Activated CD4-positive, CD25-positive, alpha-beta regulatory T cell treated with anti-CD3 and anti-CD28 coated beads, Interleukin-2, amount 50 U/mL, for 72 hours (primary cell): ENCODE measurements at places on chromosomes 1 and 21.

- no peak for DNase-seq
Observed at GRCh38 chr1:161238039-161238473, at the start of gene NR1I3. Gene NR1I3, minus strand, starts transcription at chr1:161238203. Its CDS starts 1,638 bp downstream, at chr1:161236565.

- no peak for DNase-seq
Observed at GRCh38 chr1:155889566-155889965, 21.6 kb downstream of the RIT1 start.

- no peak for DNase-seq
Observed at GRCh38 chr21:15521644-15522001, 208.2 kb upstream of the USP25 start.

DNA sequence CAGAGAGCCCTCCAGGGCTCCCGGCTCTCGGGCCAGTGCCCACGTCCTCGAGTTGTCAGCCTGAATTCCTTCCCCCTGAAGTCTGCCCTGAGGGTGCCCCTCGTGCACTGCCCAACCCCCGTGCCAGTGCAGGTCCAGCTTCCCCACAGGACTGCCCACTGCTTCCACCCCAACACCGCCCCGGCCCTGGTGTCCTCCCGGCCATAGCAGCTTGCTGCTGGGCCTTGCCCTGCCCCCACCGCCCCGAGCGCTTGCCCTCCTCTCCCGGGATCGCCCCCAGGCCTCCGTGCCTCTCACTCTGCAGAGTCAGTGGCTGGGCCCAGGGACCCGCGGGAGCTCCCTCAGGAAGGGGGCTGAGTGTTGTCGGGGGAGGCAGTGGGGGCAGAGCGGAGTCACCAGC is 24.1 kb upstream of the ARHGEF16 start:
- DNase-seq, result no peak

DNA sequence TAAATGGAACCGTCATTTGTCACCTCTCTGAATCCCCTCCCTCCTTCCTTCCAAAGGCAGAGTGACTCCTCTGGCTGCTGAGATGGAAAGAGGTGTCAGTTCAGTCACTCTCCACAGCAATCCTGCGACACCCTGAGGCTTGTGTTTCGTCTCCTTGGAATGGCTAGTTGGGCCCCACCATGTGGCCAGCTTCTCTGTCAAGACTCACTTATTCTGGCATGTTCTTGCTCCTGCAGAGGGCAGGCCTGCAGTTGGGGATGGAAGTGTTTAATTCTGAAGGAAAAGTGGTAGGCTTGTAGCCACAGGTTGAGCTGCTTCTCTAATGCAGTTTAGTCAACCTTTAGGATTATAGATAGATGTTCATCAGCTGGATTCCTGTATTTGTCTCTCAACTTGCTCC is 149.6 kb downstream of the LMO4 start:
- no peak for DNase-seq

DNA sequence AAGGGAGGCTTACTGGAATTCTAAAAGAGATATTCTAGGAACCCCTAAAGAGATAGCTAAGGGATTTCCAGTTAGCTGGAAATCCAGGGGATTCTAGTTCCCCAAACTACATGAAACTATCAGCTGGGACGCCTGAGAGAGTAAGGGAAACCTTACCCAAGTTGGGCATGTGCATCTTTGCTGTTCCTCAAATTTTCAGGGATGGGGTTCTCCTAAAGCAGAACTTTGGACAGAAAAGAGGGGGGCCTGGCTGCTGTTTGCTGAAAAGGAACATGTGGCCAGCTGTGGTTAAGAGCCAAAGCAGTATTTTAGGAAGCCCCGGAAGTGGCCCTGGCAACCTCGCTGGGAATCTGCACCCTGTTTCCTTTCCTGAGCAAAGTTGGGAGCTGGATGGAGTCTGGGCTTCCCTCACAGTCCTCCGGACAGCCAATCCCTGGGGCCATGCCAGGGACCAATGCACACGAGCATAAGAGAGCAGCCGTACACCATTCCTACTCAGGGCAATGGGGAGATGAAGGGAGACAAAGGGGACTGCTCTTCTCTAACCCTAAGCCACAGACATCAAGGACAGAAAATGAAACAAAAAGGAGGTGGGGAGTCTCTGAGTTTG is 154.3 kb downstream of the PLXNA2 start:
- DNase-seq, result no peak

DNA sequence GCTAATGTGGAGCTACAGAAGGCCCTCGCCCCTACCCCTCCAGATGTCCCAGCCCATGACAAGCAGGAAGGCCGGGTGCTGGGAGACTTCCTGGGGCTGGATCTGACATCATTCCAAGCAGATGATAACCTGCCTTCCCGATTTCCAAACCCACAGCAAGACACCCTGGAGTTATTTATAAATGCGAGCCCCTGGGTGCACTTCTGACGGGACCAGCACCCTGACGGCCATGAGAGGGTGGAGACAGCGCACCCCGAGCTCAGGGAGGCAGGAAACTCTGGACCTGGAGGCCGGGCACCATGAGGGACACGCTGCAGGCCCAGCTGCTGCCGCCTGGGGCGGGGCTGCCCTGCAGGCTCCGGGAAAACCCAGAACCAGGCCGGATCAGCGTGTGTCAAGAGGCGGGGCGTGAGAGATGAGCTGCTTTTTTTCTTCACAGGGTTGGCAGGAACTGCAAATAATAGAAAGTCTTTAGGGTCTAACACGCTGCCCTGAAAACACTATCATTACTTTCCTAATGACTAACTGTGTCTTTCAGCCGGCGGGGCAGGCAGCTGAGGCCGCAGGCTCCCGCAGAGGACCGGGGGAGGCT is 2.5 kb upstream of the PCBP3 start:
- no peak for DNase-seq

DNA sequence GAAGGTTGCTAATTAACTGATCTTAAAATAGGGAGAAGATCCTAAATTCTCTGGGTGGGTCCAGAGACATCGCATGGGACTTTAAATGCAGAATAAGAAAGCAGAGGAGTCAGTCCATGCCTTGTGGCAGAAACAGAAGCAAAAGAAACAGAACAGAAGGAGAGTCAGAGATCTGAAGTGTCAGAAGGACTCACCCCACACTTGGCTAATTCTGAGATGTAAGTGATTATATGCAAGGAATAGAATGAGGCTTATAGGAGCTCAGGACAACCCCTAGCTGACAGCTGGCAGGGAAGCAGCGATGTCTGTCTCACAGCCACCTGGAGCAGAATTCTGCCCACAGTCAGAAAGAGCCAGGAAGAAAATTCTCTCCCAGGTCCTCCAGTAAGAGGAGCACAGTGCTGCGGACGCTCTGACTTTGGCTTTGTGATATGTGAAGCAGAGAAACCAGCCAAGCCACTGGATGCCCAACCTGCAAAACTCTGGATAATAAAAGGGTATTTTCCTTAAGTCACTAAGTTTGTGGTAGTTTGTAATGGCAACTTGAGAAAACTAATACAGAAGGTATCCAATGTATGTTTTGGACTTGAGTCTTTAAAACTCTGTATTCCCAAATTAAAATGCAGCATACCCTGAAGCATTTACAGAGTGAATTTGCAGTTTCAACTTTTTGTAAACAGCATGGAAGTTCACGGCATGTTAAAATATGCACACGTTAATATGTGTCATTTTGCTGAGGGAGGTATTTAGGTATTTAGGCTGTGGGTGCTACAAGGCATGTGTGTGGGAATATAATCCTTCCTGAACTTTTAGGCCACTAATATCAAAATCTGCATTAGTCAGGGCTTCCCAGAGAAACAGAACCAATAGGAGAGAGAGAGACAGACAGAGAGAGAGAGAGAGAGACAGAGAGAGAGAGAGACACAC is 388.5 kb downstream of the PCP4 start:
- DNase-seq, result no peak

- no peak for DNase-seq
Observed at GRCh38 chr1:247290576-247290975, 34.7 kb downstream of the VN1R5 start.

GRCh38 chr1:82503822-82504221 is 703.1 kb downstream of the ADGRL2 start:
- no peak for DNase-seq

DNA sequence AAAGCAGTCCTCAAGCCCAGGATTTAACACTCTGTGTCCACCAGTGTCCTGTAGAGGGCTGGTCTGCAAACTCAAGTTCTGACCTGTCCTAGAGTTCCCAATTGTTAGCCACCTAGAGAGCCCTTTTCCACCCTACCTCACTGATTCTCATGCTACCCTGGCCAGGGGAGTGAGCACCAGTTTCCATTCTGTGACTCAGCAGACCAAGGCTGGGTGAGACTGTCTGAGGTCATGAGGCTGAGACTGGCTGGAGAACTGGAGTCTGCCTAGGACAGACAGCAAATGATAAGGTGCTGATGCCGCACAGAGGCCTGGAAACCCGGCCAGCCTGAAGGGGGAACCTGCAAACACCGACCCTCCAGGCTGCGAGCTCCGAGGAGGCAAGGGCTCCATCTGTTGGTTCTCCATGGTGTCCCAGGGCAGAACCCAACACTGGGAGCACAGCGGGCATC is 13.7 kb downstream of the GLIS1 start:
- no peak for DNase-seq

DNA sequence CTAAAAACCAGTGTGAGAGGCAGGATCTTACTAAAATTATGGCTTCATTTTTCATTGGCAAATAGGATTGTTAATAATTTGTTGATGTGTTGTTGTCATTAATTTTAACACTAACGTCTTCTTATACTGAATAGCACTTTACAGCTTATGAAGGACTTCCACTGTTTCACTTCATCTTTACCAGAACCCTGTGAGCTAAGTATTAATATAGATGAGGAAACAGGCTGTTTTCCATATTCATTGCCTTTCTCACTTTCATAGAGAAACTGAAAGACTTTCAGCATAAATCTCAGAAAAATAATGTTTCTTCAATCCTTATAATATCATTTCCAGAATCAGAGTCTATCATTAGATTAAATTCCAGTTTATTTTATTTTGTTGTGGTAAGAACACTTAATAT is 8.5 kb downstream of the MAP10 start:
- DNase-seq, result no peak

DNA sequence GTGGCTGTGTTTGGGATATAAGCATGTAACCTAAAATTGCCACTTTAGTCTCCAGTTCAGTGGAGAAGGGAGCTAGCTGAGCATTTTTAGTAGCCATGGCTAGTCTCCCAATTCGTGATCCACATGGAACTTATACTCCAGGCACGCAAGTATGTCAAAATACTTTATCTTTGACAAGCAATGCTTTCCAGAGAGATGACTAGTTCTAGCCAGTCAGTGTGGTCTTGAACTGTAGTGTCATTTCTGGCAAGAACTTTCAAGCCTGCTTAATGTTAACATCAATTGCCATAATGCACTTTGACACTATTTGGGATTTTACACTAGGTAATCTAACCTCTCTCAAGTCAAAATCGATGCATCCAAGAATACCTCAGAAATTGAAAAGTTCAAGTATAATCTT is 660.0 kb downstream of the PTPRC start:
- DNase-seq, result no peak

DNA sequence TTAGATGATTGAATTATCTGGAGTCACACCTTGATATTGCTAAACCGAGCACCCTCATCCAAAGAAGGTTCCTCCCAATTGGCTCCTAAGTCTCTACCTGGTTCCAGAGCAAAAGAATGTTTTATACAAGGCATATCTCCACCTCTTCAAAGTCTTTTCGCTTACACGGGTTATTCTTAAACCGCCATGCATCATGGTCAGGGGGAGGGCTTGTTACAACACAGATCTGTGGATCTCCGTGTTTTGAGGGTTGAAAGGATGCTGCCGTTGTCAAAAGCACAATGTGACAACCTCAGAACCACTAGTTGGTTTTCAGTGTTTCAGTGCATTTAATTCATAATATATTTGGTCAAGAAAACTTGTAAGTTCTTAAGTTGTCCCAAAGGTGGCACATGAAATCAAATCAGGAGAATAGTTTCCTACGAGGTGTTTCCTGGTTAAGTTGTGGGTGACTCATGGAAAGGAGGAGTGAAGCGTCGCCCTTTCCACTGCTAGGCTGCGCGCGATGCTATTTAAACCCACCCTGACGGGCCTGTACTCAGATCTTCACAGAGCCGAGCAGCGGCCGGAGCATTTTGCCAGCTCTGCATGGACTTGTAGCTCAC is 1531.6 kb upstream of the TPTE start:
- no peak for DNase-seq

- DNase-seq, result no peak
Observed at GRCh38 chr21:23955135-23955843, 1652.0 kb downstream of the MRPL39 start.

- DNase-seq, result no peak
Observed at GRCh38 chr1:214551436-214552173, at the start of gene PTPN14. Gene PTPN14, minus strand, starts transcription at chr1:214551602. Its CDS starts 86,799 bp downstream, at chr1:214464803.
